Activated CD4-positive, alpha-beta T cell treated with anti-CD3 and anti-CD28 coated beads, Interleukin-2, amount 10 ng/mL, durations not matched to agents 7 days and 5 days (primary cell): ENCODE measurements at places on chromosomes 16 and 17. TPM values are rescaled to one million over a fixed set of nuclear protein-coding genes. Genes with fewer than 3 reads are reported as not detected.

DNA sequence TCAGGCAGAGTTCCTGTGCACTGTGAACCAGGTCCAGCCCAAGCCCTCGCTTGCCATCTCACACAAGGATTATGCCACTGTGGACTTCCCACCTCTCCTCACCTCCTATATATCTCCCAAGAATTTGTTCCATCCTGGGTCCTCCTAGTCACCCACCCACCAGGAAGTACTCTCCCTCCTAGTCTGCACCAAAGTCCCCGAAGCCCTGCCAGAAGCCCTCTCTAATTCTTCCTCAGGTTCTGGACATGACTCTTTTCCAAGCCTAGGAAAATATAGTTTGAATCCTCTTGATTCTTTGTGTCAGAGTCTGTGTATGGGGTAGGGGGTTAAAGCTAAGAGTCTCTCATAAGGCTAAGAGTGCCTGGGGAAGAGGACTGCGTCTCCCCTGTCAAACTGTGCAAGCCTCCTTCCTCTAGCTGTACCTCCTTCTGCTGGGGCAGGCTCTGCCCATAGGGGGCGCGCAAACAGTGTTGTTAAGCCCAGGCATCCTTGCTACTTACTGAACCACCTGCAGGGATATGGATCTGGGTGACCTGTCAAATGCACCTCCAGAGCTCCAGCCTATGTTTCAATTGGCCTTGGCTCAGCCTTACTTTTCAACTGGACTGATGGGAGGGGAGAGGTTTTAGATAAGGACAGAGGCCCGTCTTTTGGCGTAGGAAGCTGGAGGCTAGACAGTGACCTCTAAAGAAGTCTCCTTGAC, 16.6 kb upstream of the DLX4 start:
- DNase-seq = peak; percentile 87

GRCh38 chr16:11232302-11232851, 23.6 kb downstream of the SOCS1 start:
- no peak for DNase-seq

DNA sequence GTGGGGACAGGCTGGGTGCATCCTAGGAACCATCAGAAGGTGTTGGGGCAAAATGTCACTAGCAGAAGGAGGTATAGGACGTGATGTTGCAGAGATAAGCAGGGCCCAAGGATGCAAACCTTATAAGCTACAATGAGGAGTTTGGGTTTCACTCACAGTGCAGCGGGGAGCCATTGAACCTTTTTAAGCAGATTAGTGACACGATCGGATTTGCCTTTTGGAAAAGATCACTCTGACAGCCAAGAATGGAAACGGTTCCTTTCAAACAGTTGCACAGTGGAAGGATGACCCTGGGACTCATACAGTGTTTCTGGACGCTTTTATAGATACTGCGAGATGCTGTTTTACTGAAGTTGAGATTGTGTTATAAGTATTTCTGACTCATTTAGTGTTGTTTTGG, 131.8 kb upstream of the CACNG3 start:
- no peak for DNase-seq

Gene PRRT2
- total RNA-seq = 1.3 TPM

DNA sequence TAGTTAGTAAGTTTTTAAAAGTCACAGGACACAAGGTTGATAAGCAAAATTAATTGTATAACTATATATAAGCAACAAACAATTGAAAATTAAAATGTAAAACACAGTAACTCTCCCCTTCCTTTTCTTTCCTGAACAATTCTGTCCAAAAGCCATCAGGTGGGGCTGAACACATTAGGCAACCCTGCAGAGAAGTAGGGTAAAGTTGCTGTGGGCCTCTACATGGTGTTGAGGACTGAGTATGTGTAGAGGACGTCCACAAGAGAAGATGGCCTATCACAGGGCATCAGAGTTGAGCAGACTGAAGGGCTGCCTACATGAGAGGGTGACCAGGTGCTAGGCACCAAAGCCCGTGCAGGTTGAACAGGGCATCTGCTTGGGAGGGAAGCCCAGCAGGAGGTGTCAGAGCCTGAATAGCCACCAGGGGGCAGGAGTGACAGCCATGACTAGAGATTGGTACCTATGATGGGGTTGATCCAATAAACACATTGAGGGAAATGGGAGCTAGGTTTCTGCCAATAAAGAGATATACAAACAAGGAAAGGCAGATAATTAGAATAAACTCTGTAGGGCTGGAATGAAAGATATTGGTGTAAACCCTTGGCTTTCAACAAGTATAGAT, 415.1 kb downstream of the NPIPA8 start:
- DNase-seq = peak; percentile 62

Gene TTYH2
- 11.9 TPM for total RNA-seq

Gene NPIPB12
- total RNA-seq = 52.1 TPM

DNA sequence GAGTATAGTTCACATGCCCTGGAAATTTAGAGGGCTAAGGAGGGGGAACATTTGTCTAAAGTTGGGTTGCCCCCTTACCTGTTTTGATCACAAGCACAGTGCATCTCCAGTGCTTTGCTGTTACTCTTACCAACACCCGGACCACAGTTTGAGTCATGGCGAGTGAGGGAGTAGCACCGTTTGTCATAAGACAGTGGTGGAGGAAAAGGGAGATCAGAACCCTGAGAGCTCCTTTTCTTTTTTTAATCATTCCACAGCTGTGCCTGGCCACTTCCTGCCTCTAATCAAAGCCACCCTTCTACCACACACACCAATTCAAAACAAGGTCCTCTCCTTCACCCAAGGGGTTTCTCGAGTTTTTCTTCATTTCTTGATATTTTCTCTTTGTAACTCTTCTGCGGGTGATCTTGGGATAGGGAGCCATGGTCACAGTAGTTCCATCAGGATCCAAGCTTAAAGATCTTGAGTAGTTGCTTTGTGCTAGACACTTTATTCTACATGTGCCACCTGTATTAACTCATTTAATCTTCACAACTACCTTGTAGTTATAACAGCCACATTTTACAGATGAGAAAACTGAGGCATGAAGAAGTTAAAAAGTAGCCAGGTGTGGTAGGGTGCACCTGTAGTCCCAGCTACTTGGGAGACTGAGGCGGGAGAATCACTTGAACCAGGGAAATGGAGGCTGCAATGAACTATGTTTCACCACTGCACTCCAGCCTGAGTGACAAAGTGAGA, 5.0 kb upstream of the MYL4 start:
- peak; percentile 63 for DNase-seq

GRCh38 chr17:81230043-81230820, 7.5 kb upstream of the CEP131 start:
- no peak for DNase-seq

Gene GPRC5B
- total RNA-seq = 0.25 TPM

Gene RAC3
- 12.2 TPM for total RNA-seq
